ENCODE measurements at places on chromosomes 2 and 18. TPM values are rescaled to one million over a fixed set of nuclear protein-coding genes. Genes with fewer than 3 reads are reported as not detected.

DNA sequence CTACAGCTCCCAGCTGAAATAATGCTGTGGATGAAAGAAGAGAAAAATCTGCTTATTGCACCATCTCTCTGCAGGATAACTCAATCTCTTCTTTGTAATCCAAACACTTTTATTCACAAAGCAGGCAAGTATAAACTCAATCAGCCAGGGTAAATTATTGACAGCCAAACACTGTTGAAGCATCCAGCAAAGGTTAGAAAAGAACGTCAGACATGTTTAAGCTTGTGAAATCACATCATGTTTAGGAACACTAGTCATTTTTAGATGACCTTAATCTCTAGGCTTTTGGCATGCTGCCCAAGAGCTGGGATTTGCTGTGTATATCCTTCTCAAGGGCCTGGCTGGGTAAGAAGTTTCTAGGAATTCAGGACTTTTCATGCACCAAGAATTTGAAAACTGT, 1148.1 kb upstream of the FANCL start:
- no peak for DNase-seq
- no peaks in the 10 kb centered on the region for H3K36me3 ChIP-seq
- no peak overlapping the region for H3K4me3 ChIP-seq

- H3K27me3 ChIP-seq, result no peaks in the 10 kb centered on the region
- DNase-seq, result no peak
- no peak overlapping the region for H3K4me3 ChIP-seq
- peaks cover 4% of the 10 kb centered on the region for H3K4me1 ChIP-seq
Measured at GRCh38 chr2:181420259-181421130, 36.7 kb upstream of the ITGA4 start.

GRCh38 chr2:17627434-17627833, 86.9 kb downstream of the VSNL1 start:
- H3K4me1 ChIP-seq, result peaks cover 3% of the 10 kb centered on the region
- no peak for DNase-seq
- H3K27ac ChIP-seq, result no peak overlapping the region
- H3K27me3 ChIP-seq, result no peaks in the 10 kb centered on the region

The GLI2 gene
- 3.9 TPM for total RNA-seq

The NT5C1B gene
- not detected for total RNA-seq

The KYNU gene
- not detected for total RNA-seq

DNA sequence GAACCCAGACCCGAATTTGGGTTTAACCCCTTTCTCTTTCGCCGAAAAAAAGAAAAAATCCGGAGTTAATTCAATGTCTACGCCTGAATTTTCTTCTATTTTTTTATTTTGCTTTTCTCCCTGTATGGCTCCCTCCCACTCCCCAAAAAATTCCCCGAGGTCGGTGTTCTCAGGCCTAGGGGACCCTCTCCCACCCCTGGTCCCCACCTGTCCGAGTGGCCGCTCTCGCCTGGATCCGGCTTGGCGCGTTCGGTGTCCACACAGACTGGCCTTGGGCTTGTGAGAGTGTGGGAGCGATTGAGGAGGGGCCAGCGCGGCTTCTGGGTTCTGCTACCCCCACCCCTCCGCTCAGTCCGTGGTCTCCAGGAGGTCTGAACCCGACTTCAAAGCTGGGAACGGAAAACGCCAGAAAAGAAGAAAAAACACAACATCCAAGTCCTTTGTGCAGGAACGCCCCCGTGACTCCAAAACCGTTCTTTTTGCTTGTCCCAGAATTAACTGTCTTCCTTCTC, 5.7 kb upstream of the EN1 start:
- H3K4me3 ChIP-seq, result no peak overlapping the region
- no peak for DNase-seq
- H3K36me3 ChIP-seq, result peaks cover 4% of the 10 kb centered on the region
- peaks cover 41% of the 10 kb centered on the region for H3K27me3 ChIP-seq
- H3K27ac ChIP-seq, result no peak overlapping the region

GRCh38 chr18:77105028-77105427, 27.6 kb downstream of the MBP start:
- no peak for DNase-seq
- no peak overlapping the region for H3K27ac ChIP-seq
- no peak overlapping the region for H3K4me3 ChIP-seq

The MEIS1 gene
- total RNA-seq, result 4.8 TPM

The ANKRD53 gene
- 11.7 TPM for total RNA-seq

The MAP3K19 gene
- not detected for total RNA-seq

GRCh38 chr2:41027095-41027494, 575.2 kb upstream of the SLC8A1 start:
- H3K4me1 ChIP-seq, result peaks cover 11% of the 10 kb centered on the region
- no peak for DNase-seq
- H3K36me3 ChIP-seq, result no peaks in the 10 kb centered on the region

The ZNF407 gene
- total RNA-seq, result 15.8 TPM

- no peak overlapping the region for H3K27ac ChIP-seq
- no peak overlapping the region for H3K4me3 ChIP-seq
- peaks cover 3% of the 10 kb centered on the region for H3K27me3 ChIP-seq
- no peaks in the 10 kb centered on the region for H3K36me3 ChIP-seq
Measured at GRCh38 chr2:110794390-110794789, 62.0 kb downstream of the ACOXL start.

DNA sequence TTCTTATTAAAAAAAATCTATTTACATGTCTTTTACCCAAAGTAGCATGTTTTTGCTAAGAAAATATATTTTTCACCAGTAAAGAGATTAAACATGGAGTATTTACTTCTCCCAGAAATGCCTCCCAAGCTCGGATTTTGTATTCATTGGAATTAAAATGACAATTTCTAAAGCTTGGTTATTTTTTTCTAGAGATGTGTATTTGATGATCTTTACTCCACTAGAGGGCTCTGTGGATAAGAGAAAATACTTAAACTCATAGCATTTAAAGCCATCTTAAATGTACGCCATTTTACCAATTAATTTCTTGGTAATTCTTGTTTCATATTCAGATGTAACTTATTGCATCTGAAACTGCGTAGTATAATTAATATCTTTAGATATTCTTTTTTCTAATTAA, 461.4 kb downstream of the GALR1 start:
- H3K36me3 ChIP-seq, result peaks cover under 1% of the 10 kb centered on the region
- peaks cover 2% of the 10 kb centered on the region for H3K27me3 ChIP-seq
- H3K27ac ChIP-seq, result no peak overlapping the region
- DNase-seq, result no peak

DNA sequence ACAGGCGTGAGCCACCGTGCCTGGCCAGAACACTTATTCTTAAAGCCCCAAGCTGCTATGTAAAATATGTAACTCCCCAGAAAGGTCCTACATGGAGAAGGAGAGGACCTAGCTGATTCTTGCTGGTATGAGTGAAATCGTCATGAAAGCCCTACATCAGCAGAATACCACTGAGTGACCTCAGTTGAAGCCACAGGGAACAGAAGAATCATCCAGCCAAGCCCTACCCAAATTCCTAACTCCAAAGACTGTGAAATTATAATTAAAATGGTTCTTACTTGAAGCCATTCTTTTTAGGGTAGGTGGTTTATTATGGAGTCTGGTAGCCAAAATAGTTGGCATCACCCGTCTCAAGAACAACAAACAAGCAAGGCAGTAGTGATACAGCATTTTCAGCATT, 4.5 kb upstream of the DTNB start:
- peaks cover 14% of the 10 kb centered on the region for H3K27me3 ChIP-seq
- H3K36me3 ChIP-seq, result peaks cover 5% of the 10 kb centered on the region
- H3K4me1 ChIP-seq, result no peaks in the 10 kb centered on the region
- no peak overlapping the region for H3K27ac ChIP-seq
- DNase-seq, result no peak

The POTEC gene
- not detected for total RNA-seq

DNA sequence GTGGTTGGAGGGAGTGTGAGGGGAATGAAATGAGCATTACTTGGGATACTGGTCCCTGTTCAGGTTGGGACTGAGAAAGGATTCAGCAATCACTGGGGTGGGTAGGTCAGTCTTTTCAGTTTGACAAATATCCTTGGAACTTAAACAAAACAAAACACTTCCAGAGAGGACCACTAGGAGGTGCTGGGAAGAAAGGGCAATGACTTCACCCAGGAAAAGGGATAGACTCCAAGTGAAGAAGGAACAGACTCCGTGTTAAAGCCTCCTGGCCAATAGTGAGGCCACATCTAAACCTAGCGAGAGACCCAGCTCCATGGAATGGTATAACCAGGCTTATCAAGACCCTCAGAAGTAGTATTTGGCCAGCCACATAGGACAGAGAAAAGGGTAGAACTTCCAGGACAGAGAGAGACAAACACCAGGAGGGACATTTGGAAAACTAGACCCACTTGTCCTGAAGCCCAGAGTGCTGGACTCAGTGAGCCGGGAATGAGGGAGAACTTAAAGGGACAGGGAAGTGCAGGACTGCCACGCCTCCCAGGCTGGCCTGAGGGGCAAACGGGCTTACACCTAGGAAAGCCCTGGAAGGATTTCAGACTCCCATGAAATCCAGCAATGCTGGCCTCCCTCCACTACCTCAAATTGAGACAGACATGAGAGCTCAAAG, 19.6 kb upstream of the KCNG3 start:
- no peak for DNase-seq
- H3K27me3 ChIP-seq, result peaks cover 3% of the 10 kb centered on the region
- H3K27ac ChIP-seq, result no peak overlapping the region
- H3K4me1 ChIP-seq, result no peaks in the 10 kb centered on the region
- H3K36me3 ChIP-seq, result no peaks in the 10 kb centered on the region
- no peak overlapping the region for H3K4me3 ChIP-seq

GRCh38 chr18:8262221-8262620, 347.0 kb upstream of the RAB12 start:
- peaks cover 6% of the 10 kb centered on the region for H3K27me3 ChIP-seq
- H3K36me3 ChIP-seq, result no peaks in the 10 kb centered on the region
- peak; percentile 33 for DNase-seq
- peak overlapping the region; percentile 18 for H3K27ac ChIP-seq
- peak overlapping the region; percentile 7 for H3K4me3 ChIP-seq
- H3K4me1 ChIP-seq, result peaks cover 33% of the 10 kb centered on the region

DNA sequence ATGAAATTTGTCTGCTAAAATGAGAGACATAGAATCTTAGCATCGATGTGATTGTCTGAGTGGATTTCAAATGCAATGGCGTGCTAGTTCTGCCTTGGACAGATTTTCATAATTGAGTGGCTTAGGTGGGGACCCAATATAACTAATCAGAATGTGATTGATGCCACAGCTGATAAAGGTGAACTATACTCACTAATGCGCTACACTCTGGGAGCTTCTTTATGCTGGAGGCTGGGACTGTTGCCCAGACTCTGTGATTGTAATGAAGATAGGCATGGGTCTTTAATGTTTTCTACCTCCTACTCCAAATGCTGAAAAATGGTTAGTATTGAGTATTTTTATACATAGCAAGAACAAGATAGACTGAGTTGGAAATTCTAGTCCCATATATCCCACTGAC, 339.5 kb upstream of the SLC39A10 start:
- H3K27me3 ChIP-seq, result no peaks in the 10 kb centered on the region
- H3K27ac ChIP-seq, result no peak overlapping the region
- H3K4me1 ChIP-seq, result peaks cover 8% of the 10 kb centered on the region
- no peaks in the 10 kb centered on the region for H3K36me3 ChIP-seq
- H3K4me3 ChIP-seq, result no peak overlapping the region

The SULT1C4 gene
- 1.6 TPM for total RNA-seq

GRCh38 chr2:5991305-5991968, 299.3 kb downstream of the SOX11 start:
- no peaks in the 10 kb centered on the region for H3K36me3 ChIP-seq
- H3K4me3 ChIP-seq, result no peak overlapping the region
- no peak for DNase-seq
- H3K27me3 ChIP-seq, result no peaks in the 10 kb centered on the region
- H3K4me1 ChIP-seq, result peaks cover 16% of the 10 kb centered on the region

DNA sequence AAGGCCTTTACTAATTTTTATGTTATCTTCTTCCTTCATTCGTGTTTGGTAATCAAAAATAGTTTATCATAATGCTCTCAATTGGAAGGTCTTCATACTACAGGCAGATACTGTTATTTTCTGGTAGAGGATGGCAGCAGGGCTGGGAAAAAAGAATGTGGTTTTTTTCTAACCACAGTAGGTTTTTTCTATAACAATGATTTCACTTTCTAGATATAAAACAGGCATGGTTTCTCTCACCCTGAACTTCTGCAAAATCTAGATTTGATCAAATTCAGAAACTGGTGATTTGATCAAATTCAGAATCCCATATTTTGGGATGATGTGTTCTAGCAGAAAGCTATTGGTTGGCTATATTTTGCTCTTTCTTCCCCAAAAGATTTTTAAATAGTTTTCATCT, 27.6 kb downstream of the BCL11A start:
- DNase-seq, result no peak
- H3K27me3 ChIP-seq, result peaks cover 6% of the 10 kb centered on the region
- H3K36me3 ChIP-seq, result no peaks in the 10 kb centered on the region
- peaks cover 62% of the 10 kb centered on the region for H3K4me1 ChIP-seq
- H3K27ac ChIP-seq, result no peak overlapping the region

The CNGA3 gene
- 7.6 TPM for total RNA-seq

The ANKRD30B gene
- total RNA-seq, result not detected

DNA sequence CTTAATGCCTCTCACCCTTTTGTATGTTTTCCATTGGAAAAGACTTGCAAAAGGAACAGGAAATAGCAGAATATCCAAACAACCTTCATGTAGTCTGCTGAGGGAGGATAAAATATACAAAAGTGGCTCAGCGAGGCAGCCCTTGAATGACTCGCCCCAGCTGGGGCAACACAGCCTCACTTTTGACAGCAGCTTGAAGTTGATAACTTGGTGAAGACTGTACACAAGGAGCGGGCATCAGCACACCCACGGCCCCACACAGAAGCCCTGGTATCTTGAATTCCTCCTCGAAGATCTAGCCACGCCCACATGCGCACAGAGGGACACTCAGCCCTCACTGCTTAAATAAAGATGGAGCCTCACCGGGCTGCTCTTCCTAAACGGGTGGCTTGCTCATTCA, 161.0 kb downstream of the IRS1 start:
- H3K36me3 ChIP-seq, result no peaks in the 10 kb centered on the region
- H3K27me3 ChIP-seq, result peaks cover 5% of the 10 kb centered on the region
- peaks cover 2% of the 10 kb centered on the region for H3K4me1 ChIP-seq
- no peak overlapping the region for H3K4me3 ChIP-seq

The ABCG5 gene
- total RNA-seq, result not detected

The MLPH gene
- 4.3 TPM for total RNA-seq

The C2orf74 gene
- 15.1 TPM for total RNA-seq

DNA sequence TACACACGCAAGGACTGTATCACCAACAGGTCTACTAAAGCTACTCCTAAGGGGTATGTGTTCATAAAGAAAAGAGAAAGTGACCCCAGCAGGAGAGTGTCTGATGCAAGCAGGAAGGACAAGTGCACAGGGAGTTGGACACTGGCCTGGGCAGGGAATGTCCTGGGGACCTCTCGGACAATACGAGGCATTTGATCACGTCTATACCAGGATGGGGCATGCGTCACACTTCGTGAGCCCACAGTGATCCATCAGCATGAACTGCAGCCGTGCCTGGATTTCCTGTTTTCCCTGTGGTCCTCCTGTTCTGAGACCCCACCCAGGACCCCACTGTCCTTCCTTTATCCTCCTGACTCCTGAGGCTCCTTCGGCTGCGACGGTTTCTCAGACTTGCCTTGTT, 113.9 kb downstream of the HDAC4 start:
- peaks cover 1% of the 10 kb centered on the region for H3K27me3 ChIP-seq
- peaks cover 61% of the 10 kb centered on the region for H3K4me1 ChIP-seq
- DNase-seq, result no peak
- peak overlapping the region; percentile 7 for H3K4me3 ChIP-seq
- H3K36me3 ChIP-seq, result no peaks in the 10 kb centered on the region

The CFAP65 gene
- 1.1 TPM for total RNA-seq

The MORN2 gene
- 5.7 TPM for total RNA-seq

The MYO3B gene
- 0.22 TPM for total RNA-seq

- peaks cover 13% of the 10 kb centered on the region for H3K4me1 ChIP-seq
- no peaks in the 10 kb centered on the region for H3K27me3 ChIP-seq
- no peak overlapping the region for H3K27ac ChIP-seq
- no peaks in the 10 kb centered on the region for H3K36me3 ChIP-seq
Measured at GRCh38 chr2:23449413-23449812, 64.4 kb downstream of the KLHL29 start.

The SLC14A1 gene
- total RNA-seq, result not detected
